ENCODE measurements at places on chromosomes 12 and 14.

GRCh38 chr14:94170136-94170535, 4.0 kb upstream of the PPP4R4 start:
- no peak for DNase-seq

- DNase-seq: no peak
These were observed 59.0 kb downstream of the MDM2 start for GRCh38 chr12:68866950-68867349.

DNA sequence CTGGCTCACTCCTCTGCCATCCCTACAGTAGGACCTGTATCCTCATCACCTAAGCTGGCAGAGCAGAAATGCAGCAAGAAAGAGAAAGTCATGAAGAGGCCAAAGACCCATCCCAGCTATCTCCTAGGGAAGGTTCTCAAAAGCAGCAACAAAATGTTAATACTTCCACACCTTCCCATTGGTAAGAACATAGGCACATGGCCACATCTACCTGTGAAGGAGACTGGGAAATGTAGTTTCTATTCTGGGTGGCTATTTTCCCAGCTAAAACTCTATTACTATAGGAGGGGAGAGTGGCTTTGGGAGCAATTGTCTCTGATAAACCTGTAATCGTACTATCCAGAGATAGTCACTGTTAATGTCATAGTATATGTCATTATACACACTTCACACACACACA, 13.7 kb upstream of the EIF2B2 start:
- DNase-seq: no peak

DNA sequence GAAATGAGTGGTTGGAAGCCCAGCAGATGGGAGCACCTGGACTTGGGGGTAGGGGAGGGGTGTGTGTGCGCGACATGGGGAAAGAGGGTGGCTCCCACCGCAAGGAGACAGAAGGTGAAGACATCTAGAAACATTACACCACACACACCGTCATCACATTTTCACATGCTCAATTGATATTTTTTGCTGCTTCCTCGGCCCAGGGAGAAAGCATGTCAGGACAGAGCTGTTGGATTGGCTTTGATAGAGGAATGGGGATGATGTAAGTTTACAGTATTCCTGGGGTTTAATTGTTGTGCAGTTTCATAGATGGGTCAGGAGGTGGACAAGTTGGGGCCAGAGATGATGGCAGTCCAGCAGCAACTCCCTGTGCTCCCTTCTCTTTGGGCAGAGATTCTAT, 9.2 kb downstream of the GABARAPL1 start:
- DNase-seq: no peak

DNA sequence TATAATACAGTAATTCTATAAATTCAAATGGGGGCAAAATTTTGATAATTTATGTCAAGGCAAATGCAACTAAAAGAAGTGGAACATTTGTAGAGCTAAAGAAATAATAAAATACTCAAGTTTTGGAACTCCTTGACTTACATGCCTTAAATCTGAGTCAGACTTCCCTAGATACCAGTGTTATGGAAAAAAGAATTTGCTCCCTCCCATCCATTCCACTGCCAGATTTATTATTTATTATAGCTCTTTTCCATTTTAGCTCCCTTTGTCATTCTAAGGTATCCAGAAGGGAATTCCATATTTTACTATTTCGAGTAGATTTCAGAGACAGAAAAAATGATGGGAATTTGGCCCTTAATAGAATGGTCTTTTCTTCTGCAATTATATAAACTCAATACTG, 44.0 kb downstream of the RHOJ start:
- DNase-seq: no peak

Data from activated CD4-positive, alpha-beta T cell treated with anti-CD3 and anti-CD28 coated beads for 1 hour (primary cell).